ENCODE measurements at places on chromosomes 1 and 21.

DNA sequence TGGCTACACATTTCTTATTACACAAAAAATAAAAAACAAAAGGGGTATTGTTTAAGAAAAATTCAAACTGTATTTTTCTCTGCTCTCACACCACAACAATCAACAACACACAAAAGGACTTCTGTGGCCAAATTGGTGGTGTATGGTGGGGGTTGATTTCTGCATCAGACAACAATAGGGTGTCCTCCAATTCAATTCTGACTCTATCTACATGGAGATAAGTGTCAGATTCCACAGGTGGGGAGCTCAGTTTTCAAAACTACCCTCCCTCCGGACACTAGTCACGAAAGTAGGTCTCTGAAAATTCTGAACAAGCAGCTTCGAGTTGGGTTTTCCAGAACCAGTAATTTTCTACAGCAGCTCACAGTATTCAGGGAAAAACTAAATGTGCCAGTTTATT is 744.9 kb upstream of the NCAM2 start:
- DNase-seq = no peak

DNA sequence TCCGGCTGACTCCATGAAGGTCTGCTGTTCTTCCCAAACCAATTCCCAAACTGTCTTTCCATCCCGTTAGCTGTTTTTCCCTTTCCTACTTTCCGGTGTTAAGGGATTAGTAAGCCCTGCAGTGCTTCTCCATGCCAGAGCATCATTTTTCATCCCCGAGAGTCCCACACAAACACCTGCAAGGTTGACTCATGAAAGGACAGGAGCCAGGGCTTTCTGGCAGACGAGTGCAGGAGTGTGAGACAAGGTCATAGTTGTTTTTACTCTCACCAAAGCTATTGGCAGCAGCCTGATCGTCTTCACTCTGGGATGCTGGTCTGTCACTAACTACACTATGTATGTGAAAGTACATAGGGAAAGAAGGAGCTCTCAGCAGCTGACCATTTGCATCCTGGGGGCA is 10.2 kb upstream of the BECN2 start:
- DNase-seq = no peak

DNA sequence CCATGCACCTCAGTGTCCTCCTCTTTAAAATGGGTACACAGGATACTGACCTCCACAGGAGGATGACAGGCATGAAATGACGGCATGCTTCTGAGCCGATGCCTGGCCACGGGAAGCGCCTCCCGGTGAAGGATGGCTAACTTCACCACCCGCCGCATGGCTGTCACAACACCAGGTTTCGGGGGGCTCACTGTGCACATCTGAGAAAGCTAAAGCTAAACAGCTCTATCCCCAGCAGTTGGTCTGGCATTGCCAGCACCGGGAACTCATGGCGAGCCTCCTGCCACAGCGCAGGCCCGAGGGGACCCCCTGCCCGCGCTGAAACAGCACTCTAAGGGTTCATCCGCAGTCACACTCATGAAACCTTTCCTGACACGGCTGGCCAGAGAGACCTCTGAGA is 16.0 kb downstream of the NPHP4 start:
- no peak for DNase-seq

- DNase-seq = no peak
Observed at GRCh38 chr21:22211943-22212342, 1213.7 kb downstream of the NCAM2 start.

DNA sequence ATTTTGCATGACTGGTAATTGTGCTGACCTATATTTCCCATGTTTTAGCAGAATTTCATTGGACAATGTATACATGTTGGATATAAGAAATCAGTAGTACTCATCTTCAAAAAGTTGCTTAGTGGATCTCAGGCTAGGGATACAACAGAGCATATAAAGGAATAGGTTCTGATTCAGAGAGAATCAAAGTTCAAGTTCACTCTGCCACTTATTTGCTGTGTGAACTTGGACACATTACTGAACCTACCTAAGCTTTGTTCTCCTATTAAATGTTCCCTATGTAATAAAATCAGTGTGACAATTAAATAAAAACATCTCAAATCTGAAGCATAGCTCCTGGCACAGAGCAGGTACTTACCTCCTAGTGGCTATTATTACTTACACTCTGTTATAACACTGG is 9.3 kb downstream of the CD58 start:
- DNase-seq = no peak

DNA sequence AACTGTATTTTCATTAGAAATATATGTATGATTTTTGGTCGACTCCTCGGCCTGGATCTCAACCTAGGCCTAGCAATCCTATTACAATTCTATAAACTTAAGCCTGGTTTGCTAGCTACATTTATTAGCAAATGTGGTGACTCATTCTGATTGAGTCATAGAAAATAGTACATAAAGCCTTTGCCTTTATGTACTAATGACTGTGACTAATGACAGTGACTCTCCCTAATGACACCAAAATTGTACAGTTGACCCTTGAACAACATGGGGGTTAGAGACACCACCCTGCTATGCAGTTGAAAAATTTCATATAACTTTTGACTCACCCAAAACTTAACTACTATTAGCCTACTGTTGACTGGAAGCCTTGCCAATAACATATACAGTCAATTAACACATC is 78.9 kb downstream of the CLEC20A start:
- DNase-seq = no peak

DNA sequence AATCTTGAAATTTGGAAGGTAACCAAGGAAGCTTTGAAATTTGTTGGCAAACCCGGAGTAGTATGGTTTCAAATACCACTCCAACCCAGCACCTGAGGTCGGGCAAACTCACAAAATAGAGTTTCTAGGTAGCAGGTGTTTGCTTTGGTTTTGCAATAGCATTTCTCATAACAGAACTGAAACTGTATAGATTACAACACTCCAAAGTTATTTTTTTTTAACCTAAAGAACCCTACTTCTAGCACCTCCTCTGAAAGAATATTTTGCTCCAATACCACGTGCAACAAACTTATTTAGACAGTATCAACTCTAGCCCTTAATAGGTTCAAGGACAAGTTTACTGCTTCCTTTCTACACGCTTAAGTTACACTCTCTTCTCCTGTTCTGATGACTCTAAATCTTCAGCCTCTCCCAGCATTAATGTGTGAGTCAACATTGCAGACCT is 178.5 kb upstream of the FMN2 start:
- DNase-seq = no peak

DNA sequence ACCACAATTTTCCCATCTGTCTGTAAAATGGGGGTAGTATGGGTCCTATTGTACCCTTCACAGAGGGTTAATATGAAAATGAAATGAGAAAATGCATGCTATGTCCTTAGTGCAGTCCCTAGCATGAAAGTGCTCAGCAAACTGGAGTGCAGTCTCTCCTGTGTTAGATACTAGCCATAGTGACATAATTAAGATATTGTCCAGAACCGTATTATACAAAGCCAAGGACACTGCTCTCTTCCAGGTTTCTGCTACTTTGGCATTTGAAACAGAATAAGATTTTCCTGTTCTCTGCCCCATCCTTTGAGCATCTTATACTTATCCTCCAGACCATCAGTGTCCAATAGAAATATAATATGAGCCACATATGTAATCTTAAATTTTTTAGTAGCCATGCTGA is 213.4 kb downstream of the FGGY start:
- no peak for DNase-seq

DNA sequence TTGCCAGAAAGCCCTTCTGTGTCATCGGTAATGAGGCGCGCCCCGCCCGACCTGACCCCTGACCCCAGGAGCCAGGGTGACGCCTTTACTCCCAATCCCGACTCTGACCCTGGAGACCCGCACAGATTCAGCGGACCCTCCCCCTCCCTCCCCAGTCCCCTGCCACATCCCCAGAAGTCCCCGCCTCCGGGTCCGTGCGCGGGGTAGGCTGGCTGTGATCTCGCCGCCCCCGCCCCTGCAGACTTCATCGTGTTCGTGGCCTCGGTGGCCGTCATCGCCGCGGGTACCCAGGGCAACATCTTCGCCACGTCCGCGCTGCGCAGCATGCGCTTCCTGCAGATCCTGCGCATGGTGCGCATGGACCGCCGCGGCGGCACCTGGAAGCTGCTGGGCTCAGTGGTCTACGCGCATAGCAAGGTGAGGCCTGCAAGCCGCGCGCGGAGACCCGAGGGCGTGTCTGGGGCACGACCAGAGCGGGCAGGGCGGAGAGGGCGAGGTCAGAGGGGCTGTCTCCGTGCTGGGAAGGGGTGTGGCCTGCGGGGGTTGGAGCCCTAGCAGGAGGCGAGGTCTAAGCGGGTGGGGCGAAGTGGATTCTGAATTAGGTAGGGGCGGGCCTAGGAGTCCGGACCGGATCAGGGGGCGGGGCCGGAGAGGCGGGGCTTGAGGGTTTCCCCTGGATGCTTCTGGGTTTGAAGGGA is 34.8 kb downstream of the KCNQ4 start:
- peak; percentile 68 for DNase-seq

- no peak for DNase-seq
Observed at GRCh38 chr1:160408864-160409263, 8.5 kb downstream of the VANGL2 start.

DNA sequence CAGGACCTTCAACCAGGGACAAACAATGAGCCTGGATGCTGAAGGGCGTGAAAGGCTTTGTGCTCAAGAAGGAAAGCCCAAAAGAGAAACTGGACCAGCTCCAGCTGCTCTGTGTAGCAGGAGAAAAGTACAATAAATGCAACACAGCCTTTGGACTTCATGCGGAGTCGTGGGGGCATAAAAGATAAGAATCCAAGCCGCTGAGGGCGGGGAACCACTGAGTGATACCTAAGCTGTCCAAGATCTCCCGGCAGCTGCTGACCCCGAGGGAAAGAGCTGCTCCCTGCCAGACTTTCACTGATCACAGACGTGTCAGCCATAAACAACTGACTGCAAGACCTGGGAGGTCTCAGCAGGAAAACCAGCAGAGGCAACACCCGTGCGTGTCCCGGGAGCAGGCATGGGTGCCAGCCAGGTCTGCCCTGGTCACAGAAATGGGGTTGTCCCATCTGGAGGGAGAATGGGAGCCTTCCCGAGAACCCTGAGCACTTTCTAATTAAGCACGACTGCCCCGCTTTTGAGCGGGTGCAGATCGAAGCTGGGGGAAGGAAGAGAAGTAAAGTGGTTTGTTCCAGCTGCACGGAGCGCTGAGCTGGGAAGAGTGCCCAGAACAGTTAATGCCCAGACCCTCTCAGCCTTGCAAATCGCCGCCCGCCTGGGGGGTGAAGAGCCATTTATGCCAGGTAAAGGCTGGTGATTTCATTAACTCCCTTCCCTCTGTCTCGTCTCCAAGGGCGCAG is 68.3 kb upstream of the TARDBP start:
- no peak for DNase-seq

GRCh38 chr1:156583821-156584622 is 4.5 kb downstream of the TTC24 start:
- DNase-seq = no peak

DNA sequence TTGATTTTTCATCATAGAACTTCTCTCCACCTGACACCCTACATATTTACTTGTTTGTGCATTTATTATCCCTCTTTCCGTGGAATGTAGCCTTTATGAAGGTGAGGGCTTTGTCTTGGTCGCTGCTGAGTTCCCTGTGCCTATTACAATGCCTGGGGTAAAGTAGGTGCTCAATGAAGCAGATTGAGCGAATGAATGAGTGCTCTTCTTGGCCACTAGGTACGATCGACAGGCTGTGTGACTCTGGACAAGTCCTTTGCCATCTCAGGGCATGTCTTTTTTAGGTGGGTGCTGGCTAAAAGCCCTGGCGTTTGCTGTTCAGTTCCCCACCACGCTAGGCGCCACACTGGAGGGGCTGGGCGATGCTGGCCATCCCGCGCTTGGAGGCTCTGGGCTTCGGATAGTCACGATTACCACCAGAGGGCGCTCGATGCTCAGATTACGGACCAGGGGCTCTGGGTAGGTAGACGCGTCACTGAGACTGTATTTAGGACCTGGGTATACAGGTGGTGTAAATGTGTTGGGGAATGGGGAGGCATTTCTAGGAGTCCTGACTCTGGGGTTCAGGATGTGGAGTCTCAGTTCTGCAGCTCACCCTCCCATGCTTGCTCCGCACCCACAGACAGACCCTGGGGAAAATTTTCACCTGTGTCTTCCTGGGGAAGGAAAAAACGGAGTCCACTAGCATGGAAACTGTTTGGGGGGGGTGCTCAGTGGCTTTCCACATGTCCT is 71.0 kb upstream of the CSF3R start:
- peak; percentile 37 for DNase-seq

GRCh38 chr1:99766378-99766800 is at the start of gene FRRS1:
Gene FRRS1, minus strand, starts transcription at chr1:99766635. Its CDS starts 17,867 bp downstream, at chr1:99748768.
- peak; percentile 18 for DNase-seq

DNA sequence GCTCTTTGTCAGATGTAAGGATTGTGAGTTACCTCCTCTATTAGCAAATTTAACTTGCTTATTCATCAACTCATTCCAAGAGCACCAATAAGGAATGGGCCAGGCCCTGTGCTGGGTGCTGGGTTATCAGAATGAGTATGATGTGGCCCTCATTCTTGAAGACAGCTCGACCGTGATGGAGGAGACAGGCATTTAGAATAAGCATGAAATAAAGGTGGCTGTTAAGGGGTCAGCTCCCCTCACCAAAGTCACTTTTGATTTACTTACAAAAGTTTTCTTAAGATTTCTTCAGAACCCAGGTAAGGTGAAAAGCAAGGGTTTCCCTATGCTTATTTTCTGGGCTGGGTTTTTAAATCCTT is 15.3 kb upstream of the PADI1 start:
- DNase-seq = no peak

GRCh38 chr1:41354956-41355355 is 6.3 kb upstream of the FOXO6 start:
- DNase-seq = no peak

GRCh38 chr1:202565890-202566602 is 144.2 kb downstream of the SYT2 start:
- no peak for DNase-seq

DNA sequence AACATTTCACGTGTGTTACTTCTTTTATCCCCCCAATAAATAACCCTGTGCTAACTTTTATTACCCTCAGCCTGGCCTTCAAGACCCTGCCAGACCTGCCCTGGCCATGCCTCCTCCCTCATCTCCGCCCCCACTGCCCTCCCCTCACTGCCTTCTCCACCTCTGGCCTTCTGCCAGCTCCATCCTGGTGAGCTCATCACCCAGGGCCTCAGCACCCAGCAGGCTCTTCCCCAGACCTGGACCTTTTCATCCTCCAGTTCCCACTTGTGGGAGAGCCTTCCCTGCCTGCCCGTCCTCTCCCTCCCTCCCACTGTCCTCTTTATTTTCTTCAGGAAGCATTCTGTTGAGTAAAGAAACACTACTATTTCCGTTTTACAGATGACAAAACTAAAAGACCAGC is 72.0 kb downstream of the SLC66A1 start:
- no peak for DNase-seq

DNA sequence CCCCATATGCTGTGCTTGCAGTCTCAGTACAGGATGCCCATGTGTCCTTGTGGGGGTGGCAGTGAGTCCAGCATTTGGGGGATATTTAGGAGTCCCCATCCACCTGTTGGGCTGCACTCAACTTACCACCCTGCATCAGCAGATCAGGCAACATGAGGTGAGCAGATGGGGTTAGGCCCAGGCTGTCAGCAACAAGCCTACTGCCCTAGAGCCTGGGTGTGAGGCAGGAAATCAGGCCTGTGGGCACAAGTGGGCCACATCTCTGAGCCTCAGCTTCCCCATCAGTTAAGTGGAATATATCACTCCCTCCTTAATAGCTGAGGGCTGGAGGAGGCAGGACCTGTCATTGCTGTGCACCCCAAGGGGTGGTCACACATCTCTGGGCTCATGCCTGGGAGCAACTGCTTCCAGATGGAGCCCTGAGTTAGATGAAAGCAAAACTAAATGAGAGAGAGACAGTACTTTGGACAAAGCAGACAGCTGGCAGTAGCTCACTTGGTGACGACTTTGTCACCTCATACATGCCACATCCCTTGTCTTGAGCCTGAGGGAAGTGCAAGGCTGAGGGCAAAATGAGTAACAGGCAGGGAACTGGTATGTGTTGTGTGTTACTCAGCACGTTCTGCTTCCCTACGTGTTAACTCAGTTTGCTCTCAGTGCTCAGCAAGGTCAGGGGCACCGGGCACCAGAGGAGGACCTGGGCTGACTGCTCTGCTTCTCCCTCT is 48.4 kb downstream of the TRIM11 start:
- no peak for DNase-seq
